ENCODE measurements at places on chromosomes 11 and 22.

- no peak for DNase-seq
These were observed 28.2 kb upstream of the SLC22A12 start for GRCh38 chr11:64562723-64563351.

DNA sequence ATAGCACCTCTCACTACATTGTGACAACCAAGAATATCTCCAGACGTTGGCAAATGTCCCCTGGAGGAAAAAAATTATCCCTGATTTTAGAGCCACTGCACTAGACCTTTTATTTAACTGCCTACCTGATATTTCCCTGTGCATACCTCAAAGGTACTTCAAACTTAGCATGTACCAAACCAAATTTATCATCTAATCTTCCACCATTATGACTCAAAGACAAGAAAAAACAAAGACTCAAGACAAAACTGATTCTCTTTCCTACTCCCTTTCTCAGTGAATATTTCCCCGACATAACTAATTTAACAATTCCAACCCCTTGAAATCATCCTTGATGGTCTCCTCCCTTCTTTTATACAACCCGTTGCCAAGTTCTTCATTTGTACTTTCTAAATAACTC lies 136.0 kb downstream of the CCDC81 start:
- no peak for DNase-seq

- DNase-seq, result no peak
These were observed 18.9 kb downstream of the SHANK3 start for GRCh38 chr22:50691521-50691920.

DNA sequence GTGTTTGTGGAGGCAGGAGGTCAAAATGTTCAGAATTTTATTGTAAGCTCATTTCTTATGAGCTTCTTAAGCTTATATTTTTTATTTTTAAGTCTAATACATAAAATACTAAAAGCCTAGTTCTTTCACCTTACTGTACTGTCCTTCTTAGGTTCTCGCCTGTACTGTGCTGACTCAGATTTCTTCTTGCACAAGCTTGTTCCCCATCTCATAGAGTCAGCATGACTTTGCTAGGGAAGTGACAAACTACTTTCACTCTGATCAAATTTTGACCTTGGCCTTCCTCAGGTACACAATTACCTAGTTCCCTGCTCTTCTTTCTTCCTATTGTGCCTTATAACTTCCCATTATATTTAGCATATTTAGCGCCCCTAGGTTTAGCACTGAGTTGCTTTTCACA lies 81.5 kb downstream of the STK33 start:
- no peak for DNase-seq

DNA sequence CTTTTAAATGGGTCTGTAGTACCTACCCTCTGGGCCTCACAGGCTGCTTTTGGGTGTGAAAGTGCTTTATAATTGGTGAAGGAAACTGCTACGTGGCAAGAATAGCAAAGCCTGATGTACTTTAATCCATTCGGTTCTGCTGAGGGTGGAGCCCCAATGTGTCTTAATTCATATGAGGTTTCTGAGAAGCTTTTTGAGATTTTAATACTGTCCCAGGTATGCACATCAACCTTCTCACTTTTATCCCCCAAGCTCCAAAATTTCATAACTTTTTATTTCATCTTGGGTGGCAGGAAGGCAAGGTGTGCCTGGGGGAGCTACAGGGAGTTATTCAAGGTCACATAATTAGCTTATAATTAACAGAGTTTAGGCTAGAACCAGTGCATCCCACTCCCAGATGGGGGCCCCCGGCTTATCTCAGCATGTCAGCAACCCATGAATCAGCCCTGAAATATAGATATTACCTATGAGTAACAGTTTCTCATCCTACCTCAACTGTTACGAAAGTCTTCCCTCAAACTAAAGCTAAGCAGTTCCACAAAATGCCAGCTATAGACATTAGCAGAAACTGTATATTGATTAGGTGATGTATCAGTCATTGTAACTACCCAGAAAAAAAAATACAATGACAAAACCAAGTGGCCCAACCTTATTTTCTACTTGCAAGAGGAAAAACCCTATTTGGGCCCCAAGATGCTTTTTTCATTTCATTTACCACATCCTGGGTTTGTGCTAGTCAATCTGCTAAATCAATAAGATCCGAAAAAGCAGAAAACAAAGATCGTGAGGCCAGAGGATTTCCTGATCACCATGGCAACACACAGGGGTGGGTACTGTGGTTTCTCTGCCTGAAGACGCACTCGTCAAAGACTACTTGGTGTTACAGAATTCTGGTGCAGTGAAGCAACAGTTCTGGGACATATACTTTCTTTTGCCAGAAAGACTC lies 26.7 kb downstream of the CD44 start:
- DNase-seq, result no peak

- no peak for DNase-seq
These were observed 9.0 kb downstream of the RAC2 start for GRCh38 chr22:37234736-37235711.

DNA sequence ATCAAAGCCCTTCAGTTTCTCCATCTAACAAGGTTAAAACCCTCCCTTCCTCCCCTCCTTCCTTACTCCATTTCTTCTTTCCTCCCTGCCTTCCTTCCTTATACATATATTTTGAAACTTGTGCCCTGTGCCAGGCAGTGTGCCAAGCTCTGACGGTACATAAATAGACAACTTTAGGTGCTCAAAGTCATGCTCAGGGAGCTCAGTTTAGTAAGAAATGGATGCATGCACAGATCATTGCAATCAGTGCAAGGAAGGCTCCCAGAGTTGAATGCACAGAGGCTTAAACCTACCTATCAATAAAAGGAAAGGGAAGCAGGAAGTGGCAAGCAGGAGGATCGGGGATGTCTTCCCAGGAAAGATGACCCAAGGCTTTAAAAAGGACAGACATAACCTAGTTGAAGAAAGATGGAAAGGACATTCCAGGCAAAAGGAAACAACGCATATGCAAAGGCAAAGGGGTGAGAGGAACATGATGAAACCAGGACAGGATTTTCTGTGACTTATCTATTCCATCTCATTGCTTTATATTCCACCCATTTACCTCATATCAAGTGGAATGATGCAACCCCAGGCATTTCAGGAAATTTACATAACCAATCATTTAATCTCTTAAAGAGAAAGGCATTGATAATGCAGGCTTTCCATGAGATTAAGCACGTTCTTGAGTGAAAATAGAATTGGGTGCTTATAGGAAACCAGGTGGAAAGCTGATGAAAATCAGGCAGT lies 13.2 kb downstream of the FZD4 start:
- DNase-seq, result no peak

DNA sequence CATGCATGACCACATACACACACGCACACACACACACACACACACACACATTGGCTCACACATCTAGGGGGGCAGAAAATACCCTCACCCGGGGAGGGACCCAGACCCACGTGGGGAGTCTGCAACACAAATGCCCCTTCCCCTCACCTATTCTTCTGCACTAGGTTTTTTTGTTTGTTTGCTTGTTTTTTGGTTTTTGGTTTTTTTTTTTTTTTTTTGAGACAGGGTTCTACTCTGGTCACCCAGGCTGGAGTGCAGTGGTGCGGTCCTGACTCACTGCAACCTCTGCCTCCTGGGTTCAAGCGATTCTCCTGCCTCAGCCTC lies 28.4 kb downstream of the WEE1 start:
- DNase-seq, result no peak

- no peak for DNase-seq
These were observed 86.2 kb downstream of the UBASH3B start for GRCh38 chr11:122741613-122742300.

- no peak for DNase-seq
These were observed 51.0 kb downstream of the ALX4 start for GRCh38 chr11:44258839-44259420.

DNA sequence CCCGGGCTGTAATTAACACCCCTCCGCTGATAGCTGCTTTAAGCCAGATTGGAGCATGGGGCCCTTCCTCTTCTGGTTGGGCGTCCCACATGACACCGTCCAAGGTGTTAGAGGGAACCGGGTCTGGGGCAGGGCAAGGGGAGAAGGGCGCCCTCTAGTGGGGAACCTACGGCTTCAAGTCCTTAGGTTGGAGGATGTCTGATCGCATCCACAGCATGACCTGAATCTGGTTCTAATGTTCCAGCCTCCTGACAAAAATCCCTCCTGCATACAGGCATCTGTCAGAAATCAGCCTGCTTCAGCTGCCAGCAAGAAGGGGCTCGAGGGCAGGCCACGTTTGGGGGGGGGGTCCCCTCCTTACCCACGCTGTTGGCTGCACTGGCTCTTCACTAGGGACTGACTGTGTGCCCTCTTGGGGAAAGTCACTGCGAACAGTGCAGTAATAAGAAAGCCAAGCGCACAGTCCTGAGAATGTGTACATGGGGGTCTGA lies 94.2 kb upstream of the TBCEL start:
- no peak for DNase-seq

All from putamen (tissue), 1 donor.